ENCODE measurements at places on chromosomes 5 and 9.

DNA sequence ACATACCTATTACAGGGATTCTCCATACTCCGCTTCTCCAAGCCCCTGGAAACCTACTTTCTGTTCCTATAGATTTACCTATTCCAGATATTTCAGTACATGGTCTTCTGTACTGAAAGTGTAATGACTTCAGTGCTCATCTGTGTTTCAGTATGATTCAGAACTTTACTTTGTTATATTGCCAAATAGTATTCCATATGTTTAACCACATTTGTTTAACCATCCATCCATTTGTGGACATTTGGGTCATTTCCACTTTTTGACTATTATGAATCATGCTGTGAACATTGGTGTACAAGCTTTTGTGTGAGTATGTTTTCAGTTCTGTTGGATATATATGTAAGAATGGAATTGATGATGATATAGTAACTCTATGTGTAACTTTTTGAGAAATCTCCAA lies 188.9 kb downstream of the PDZD2 start:
- DNase-seq: no peak

- DNase-seq: no peak
Measured at GRCh38 chr9:72462340-72462739, 59.1 kb upstream of the TMC1 start.

- peak; percentile 11 for DNase-seq
Measured at GRCh38 chr5:93894601-93895354, 153.4 kb upstream of the POU5F2 start.

- DNase-seq: no peak
Measured at GRCh38 chr9:130755377-130756007, 61.9 kb downstream of the EXOSC2 start.

GRCh38 chr5:135691044-135691443 lies 112.3 kb upstream of the CXCL14 start:
- DNase-seq: peak; percentile 27

GRCh38 chr5:57655228-57655627 lies 172.6 kb upstream of the ACTBL2 start:
- DNase-seq: no peak

- DNase-seq: peak; percentile 22
Measured at GRCh38 chr9:126303488-126303887, 23.1 kb upstream of the MVB12B start.

DNA sequence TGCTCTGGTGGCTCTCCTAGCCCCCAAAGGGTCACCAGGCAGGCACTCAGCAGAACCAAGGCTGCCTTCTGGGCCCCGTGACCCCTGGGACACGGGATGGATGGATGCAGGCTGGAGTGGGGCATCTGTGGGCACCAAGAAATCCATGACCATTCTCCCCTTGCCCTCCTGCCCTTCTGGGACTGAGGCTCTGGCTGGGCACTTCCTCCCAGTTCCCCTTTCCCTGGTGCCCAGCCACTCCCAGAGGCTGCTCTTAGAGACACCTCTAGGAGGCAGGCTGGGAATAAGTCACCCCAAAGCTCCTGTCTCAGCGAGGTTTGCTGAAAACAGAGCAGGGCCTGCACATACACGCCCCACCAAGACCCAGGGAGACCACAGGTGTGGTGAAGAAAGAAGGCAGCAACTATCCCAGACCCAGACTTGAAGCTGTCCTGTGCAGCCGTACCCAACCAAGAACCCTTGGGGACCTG lies 943 bp downstream of the STING1 start:
- no peak for DNase-seq

- DNase-seq: no peak
Measured at GRCh38 chr5:78108564-78108963, 185.9 kb downstream of the AP3B1 start.

DNA sequence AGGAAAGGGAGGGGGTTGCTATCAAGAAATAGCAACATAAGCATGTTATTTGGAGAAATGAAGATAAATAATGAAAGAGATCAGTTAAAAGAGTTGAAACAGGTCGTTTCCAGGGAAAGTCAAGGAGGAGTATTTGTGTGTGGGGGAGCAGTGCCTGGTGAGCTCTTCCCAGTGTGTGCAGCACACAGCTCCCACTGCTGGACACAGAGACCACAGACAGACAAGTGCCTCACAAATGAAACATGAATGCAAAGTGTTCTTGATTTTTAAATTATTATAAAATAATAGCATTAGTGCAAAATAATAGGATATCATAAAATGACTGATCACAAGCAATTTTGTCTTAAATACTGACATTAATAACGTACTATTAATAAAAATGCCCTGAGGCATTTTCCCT lies 40.8 kb downstream of the LIFR start:
- DNase-seq: peak; percentile 12

- no peak for DNase-seq
Measured at GRCh38 chr5:16487456-16487855, 21.9 kb upstream of the ZNF622 start.

DNA sequence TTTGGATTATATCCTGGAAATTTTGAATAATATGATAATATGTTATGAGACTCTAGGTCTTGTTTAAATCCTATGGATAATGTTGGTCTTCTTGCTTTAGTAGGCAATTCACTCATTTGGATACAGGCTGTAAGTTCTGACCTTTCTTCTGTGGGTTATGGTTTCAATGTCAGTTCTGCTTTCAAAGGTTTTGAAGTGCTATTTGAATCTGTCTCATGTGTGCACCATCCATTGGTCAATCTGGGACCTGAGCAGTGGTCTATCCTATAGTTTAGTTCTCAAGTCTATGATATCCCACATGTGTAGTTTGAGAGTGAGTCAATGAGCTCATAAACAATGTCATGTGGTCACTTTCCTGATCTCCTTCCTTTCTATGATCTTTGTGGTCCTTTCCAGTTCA lies 94.4 kb downstream of the RMI1 start:
- no peak for DNase-seq

DNA sequence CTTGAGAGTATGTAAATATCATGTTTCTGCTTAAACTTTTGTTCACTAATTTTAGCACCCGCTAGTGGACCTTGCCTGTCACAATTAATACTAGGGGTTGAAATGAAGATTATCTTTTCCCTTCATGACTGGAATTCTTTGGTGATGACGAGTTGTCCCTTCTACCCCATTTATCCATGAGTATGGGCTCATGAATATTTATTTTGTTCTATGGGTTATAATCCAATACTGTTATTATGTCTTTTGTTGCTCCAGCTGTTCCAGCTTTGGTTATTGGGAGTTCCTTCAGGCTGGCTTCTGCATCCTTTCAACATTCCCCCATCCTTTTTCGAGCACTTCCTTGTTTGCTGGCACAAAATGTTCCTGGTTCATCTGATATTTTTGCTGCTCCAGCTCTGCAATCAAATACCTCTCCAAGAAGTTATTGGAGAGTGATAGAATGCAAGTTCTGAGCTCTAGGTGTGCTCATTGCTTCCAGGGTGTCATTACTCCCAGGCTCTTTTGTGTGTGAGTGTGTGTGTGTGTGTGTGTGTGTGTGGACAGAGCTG lies 19.7 kb upstream of the ARHGEF28 start:
- no peak for DNase-seq

DNA sequence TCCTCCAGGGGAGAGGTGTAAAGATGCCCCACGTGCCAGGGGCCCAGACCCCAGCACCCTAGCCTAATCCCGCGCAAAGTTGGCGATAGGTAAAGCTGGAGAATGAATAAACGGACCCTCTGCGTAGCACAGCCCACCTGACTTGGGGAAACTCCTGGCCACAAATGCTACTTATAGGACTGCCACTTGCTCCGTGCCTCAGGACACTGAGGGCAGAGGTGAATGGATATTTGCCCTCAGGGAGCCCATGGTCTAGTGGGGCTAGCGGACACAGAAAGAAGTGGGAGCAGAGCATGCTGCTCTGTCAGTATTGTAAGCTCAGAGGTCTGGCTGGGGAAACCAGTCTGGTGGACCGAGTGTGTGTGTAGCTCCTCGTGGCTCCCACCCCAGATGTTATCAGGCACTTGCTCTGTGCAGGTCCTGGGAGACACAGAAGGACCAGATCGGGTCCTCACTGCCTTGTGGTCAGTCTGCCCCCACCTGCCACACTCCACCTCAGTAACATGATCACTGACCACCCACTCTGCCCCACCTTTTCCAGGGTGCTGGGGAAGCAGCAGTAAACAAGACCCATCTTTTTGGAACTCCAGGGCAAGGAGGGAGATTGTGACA lies 841 bp downstream of the GRK6 start:
- DNase-seq: peak; percentile 45

DNA sequence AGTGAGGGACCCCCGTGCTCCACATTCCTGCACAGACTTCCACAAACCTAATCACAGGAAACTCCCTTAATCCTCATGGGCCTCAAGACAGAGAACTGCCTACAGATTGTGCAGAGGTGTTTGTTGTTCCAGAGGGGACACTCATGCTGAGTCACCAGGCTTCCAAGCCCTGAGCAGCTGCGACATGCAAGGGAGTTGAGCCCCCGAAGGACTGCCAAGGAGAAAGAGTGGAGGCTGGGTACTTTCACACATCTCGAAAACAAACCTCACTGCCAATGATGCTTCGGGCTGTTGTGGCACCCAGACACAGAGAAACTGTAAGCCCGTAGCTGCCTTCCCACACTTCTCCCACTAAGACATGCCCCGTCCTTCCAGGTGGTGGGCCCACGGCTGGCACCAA lies 480.8 kb downstream of the CDH12 start:
- no peak for DNase-seq

GRCh38 chr5:95672641-95673040 lies 10.2 kb downstream of the SPATA9 start:
- no peak for DNase-seq

GRCh38 chr5:176741561-176742211 lies 68.7 kb upstream of the UNC5A start:
- no peak for DNase-seq

DNA sequence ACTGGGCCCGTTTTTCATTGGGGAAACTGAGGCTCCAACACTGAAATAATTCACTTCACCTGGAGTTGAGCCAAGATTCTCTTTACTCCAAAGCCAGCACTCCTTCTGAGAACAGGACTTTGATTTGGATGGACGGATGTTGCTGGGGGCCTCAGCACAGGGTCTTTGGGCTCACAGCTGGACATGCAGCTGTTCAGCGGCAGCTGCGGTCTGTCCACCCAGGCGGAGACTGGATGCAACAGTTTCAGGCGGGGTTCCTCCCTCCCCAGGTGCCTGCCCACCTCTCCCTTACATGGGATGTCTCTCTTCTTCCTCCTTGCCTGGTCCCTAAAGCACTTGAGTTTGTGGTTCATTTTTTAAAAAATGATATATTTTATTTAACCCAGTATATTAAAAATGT lies 219.0 kb upstream of the IRX4 start:
- DNase-seq: no peak

DNA sequence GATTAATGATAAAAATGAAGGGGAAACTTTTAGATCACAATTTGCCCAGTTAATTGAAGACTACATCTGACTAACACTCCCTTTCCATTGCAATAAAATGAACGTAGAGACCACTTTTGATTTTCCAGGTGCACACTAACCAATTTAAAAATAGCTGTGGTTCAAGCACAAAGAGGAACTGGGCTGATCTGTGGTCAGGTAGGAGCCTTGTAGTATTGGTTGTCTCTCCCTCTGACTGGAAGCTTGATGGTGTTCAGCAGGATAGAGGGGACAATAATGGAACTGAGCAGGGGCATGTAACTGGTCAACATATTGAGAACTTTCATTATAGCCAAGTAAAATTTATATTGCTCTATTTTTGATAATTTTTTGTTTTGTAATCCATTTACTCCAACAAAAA lies 886.8 kb upstream of the SEMA6A start:
- DNase-seq: no peak

- DNase-seq: no peak
Measured at GRCh38 chr5:88693071-88693932, 189.7 kb downstream of the MEF2C start.

- DNase-seq: no peak
Measured at GRCh38 chr5:105680858-105681475, 1989.8 kb downstream of the EFNA5 start.

GRCh38 chr9:124723352-124723751 lies 47.8 kb downstream of the NR6A1 start:
- DNase-seq: no peak

DNA sequence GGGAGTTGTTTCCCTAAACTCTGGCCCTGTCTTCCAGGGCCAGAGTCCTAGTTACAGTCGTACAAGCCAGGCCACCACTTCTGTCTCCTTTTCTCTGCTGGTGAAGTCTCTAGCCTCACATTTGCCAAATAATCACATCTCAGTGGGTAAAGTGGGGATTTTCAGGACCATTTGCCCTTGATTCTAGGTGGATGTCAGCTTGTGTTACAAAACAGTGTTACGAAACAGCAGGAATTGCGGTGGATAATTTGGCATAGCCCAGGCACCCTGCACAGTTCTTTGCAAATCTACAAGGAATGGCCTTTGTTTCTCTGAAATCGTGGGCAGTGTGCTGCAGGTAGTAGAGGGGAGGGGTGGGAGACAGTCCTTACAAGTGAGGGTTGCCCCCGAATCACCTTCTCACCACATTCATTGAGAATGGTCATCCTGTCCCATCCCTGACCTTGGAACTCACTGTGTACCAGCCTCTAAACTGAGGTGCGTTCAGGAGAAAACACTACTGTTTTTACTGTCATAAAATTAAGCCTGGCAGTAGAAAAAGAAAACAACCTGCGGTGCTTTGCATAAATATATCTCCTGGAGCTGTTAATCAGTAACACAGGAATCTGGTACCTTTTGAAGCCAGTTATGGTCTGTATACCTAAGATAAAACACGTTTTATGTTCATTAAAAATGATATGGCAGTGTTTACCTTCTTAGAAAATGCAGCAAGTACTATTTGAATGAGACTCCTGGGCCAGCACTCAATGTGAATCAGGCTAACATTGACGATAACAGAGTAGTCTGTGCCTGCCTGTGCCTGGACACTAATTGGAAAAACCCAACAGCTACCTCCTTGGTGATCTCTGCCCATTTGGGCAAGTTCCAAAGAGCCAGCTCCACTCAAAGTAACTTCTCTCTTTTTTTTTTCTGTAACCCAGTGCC lies 44.3 kb downstream of the CYSTM1 start:
- no peak for DNase-seq

DNA sequence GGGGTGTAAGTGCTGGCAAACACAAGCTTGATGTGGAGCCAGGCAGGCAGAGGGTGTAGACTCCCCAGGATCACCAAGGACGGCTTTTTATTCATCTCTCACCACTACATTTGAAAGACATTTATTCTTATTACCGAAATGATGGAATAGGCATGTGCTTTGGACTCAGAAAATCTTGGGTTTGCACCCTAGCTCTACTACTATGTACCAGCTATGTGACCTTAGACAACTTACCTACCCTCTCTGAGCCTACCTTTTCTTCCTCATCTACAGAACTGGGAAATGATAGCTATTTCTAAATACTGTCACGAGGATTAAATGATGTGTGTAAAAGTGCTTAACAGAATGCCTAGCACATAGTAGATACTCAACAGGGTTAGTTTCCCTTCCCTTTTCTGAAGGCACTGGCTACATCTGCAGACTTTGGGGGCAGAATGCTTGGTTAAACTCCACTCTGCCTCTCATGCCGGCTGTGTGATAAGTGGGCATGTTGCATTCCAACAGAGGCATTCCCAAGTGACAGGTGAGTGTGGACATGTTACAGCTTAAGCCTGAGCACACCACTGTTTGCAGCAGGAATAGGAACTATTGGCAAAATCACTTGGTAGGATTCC lies 94.8 kb downstream of the SLC1A3 start:
- DNase-seq: no peak

Data from NCI-H82 (cell line).